ENCODE measurements at places on chromosomes 16 and 17.

- no peak for DNase-seq
These were observed 1.6 kb upstream of the DOC2B start for GRCh38 chr17:183021-183420.

GRCh38 chr16:3587547-3588110 is 10.4 kb upstream of the NLRC3 start:
- DNase-seq = no peak

- DNase-seq = no peak
These were observed 382.2 kb upstream of the CDH5 start for GRCh38 chr16:65984296-65984695.

GRCh38 chr16:58299757-58300349 is 5.0 kb upstream of the PRSS54 start:
- no peak for DNase-seq

GRCh38 chr17:20033415-20033814 is 24.3 kb downstream of the SPECC1 start:
- no peak for DNase-seq

GRCh38 chr17:77258638-77259037 is 117.9 kb downstream of the SEC14L1 start:
- DNase-seq = no peak

GRCh38 chr16:8712589-8713361 is 38.4 kb downstream of the ABAT start:
- DNase-seq = no peak

- DNase-seq = no peak
These were observed 158.6 kb upstream of the ZNF267 start for GRCh38 chr16:31714903-31715504.

DNA sequence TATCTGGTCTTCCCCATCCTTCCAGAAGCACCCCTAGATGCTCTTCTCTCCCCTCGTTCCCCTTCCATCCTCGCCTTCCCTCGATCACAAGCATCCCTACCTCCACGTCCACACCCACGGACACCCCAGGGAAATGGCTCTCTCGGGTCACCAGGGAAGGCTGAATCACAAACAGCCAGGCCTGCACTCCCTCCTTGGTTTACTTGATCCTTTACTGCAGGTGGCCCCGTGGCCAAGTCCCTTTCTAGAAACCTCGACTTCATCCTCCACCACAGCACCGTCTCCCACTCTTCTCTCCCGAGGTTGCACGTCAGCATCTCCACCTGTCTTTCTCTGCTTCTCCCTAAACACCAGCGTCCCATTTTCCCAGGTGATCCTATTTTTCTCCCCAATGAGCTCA is 6.5 kb upstream of the RBFOX3 start:
- no peak for DNase-seq

- no peak for DNase-seq
These were observed 22.0 kb upstream of the CIBAR2 start for GRCh38 chr16:85134076-85134788.

DNA sequence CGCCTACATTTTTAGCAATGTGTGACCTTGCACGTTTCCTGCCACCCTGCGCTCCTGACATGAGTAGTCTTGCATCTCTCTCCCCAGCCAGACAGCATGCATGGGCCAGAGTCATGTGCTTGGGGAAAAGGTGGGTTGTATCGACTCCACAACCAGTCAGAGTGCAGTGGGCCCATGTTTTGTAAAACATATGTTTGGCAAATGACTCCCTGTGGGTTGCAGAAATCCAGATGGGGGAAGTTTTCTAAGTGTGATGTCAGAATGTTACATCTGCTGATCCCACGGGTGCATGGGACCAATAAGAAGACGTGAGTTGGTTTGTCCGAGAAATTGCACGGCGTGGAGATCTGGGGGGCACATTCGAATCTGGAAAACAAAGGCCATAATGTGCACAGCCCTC is 147.1 kb downstream of the FOXL1 start:
- no peak for DNase-seq

GRCh38 chr16:69116256-69116875 is 10.9 kb downstream of the HAS3 start:
- no peak for DNase-seq

GRCh38 chr16:79282806-79283205 is 317.7 kb downstream of the MAF start:
- DNase-seq = no peak

DNA sequence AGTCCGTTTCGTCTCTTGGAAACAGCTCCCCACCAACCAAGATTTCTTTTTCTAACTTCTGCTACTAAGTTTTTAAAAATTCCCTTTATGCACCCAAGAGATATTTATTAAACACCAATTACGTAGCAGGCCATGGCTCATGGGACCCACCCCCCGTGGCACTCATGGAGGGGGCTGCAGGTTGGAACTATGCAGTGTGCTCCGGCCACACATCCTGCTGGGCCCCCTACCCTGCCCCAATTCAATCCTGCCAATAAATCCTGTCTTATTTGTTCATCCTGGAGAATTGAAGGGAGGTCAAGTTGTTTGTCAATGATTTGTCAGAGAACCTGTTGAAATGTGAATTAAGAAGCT is 48.2 kb downstream of the IL21R start:
- no peak for DNase-seq

GRCh38 chr17:66537502-66537901 is 235.1 kb downstream of the PRKCA start:
- no peak for DNase-seq

DNA sequence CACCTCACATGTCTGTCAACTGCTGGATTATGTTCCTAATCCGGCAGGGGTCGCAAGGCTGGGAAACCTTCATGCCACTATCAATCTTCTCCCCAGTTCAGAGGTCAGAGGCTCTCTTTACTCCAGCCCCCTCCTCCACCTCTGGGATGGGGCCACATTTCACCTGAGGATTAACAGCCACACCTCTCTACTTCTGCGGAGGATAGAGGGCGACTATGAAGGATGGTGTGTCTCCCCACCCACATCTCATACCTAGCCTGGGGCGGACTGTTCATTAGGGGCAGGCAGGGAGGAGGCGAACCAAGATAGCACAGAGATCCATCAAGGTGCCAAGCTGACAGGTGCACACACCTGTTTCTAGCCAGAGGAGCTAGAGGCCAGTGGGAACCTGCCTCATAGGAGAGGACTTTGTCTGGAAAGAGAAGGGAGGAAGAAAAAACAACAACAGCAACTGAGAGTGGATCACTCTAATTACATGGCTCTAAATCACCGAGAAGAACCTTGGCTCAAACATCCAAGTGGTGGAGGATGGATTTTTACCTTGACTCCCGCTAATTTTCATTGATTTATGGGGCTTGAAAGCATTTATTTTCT is 41.9 kb upstream of the SKAP1 start:
- DNase-seq = no peak

- no peak for DNase-seq
These were observed 18.8 kb downstream of the TOM1L1 start for GRCh38 chr17:54919425-54919824.

- DNase-seq = no peak
These were observed 22.9 kb downstream of the MMD start for GRCh38 chr17:55398689-55399088.

DNA sequence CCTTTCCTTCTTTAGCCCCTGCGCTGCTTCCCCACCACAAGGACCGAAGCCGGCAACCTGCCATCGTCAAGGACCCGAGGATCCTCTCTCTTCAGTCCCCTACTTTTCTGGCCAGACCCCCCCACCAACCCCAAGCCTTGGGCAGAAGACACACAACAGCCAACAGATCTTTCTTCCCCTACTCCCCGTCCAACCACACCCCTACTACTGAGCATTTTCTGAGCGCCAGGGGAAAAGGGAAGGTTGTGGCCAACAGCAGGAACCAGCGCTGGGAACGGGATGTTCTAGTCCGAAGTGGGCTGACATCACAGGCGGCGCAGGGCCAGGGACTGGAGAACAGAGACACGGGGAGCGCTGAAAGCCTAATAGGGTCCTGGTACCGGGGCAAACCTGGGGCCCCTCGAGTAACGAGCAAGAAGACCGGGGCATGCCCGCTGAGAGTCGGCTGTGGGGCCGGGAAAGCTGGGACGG is 528 bp downstream of the PER1 start:
- no peak for DNase-seq

GRCh38 chr17:58317421-58318064 is 11.1 kb downstream of the TSPOAP1 start:
- peak; percentile 65 for DNase-seq

DNA sequence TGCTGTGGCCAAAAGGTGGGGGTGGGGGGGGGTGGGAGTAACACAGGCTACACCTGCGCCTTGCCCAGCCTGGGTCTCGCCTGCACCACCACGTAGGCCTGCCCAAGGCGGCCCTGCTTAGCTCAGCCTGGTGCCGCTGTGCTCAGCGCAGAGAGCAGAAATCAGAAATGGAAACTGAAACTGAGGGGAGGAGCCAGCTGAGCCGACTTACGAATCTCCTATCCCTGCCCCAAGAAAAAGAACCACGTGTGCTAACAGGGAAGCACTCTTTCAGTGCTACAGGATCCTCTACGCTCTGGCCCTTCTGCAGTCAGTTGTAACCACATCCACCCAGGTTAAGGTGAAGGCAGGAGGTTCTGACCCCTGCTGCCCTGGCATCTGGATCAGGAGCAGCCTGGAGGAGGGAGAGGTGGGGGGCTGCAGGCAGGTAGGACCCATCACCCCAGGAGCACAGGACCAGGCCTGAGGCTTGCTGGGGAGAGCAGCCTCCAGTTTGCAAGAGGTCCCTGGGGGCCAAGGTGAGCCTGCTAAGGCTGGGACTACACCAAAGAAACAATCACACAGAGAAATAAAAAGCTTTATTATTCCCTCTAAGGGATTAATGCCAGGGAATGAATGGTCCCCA is at the start of gene DHX58:
TSS of gene DHX58 (minus strand) at position 163 of the 625 bp plus-strand sequence. CDS start 822 bp downstream, outside the sequence.
- peak; percentile 49 for DNase-seq

- DNase-seq = peak; percentile 77
These were observed at the start of gene CKLF for GRCh38 chr16:66552286-66553177. TSS of gene CKLF (plus strand) at chr16:66552576. CDS start at chr16:66552716, 140 bp downstream.

DNA sequence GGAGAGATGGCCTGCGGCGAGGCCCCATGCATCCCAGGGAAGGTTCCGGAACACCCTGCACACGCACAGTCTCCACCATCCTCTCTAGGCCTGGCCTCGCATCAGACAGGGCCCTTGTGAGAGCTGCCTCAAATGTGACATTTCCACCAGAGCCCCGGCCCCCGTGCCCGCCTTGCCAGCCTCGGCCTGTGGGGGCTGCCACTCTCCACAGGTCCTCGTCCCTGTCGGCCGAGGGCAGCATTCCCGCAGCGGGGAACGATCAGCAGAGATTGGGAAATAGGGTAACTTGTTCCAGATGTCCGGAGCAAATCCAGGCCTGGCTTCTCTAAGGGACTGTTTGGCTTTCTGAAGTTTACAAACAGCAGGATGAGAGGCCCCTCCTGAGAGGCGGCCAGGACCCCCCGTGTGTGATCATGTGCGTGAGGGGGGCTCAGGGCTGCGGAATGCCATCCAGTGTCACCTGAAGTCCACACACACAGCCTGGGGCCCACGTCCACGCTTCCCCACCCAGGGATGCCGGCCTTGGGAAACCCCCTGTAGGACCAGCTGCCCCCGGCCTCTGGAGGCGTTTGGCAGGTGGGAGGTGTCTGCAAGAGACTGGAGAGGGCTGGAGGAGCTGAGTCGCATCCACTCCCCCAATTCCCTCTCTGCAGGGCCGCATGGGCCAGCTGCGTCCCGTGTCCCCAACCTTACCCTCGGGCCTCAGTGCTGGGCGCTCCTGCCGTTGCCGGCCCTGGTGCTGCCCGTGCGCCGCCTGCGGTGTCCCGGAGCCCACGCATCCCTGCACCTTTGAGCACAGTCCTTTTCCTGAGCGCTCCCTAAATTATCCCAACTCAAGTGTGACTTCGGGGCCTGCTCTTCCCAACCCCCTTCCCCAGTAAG is 70.4 kb downstream of the ZDHHC7 start:
- no peak for DNase-seq

DNA sequence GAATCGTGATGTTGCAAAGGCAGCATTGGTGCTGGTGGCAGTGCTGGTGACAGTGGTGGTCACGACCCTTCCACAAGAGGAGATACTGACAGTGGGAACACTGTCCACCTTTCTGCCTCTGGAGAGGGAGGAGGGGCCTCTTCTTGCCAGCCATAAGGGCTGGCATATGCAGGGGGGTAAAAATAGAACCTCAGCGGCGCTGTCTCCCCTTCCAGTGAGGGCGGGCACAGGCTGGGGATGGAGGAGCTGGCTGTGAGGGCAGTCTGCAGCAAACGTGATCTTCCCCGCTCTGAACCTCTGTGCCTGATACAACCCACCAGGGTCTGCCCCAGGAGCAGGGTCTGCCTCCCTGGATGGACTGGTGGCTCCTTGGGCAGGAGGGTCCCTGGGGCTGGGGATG is 3.4 kb downstream of the RAP1GAP2 start:
- DNase-seq = no peak

DNA sequence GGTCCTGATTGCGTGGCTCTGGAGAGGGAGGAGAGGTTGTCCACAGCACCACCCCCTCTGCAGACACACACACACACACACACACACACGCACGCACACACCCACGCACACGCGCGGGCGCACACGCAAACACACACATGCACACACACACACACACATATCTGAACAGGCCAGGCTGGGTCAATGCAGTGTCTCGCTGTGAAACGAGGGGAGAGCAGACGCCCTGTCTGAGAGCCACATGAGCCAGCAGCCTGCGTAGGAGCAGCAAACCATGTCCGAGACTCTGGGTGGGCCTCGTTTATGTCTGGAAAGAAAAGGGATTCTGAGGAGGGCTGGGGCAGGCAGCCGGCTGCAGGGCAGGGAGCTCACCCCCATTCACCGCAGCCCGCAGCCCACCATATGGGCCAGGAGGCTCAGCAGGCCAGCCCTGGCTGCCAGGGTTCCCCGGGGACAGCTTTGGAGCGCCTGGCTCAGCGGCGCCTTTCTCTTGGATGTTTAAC is 93.3 kb upstream of the TNRC6C start:
- DNase-seq = no peak

- no peak for DNase-seq
These were observed 12.8 kb downstream of the ZNF778 start for GRCh38 chr16:89230255-89230654.

- no peak for DNase-seq
These were observed 8.4 kb upstream of the MEOX1 start for GRCh38 chr17:43669971-43670644.

DNA sequence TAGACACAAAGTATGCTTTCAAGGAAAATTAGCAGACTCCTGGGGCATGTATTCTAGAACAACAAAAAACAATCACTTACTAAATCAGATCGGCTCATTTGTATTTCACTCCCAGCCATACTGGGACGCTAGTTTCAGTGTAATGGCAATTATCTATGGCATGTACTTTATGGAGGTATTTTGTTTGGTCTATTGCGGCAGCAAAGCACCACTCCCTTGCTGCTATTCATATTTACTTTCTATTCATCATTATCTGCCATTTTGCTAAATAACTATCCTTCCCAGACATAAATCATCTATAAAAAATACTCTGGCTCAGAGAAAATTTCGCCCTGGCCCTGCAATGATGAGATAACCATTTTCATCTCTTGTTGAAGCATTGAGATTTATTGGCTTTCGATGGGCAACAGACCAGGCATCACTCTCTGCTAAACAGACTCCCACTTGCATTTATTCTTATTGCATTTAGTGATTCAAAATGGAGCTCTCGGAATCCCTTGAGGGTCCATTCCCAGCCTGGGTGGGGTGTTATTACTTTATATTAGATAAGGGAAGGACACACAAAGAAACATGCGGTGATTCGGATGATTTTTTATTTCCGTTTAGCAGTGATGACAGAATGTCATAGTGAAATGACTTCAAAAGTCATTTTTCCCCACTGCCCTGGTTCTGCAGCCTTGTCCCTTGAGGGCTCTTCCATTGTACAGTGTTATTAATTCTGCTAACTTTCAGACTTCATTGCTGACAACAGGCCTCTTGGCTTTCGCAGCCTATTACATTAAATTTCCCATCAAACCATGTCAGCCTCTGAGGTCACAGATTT is 225.8 kb downstream of the IRX3 start:
- no peak for DNase-seq

Data from stimulated activated CD4-positive, alpha-beta T cell treated with anti-CD3 and anti-CD28 coated beads, TNF-alpha, amount 100 ng/mL, for 1 hour (primary cell).